ENCODE measurements at places on chromosomes 7 and 10. TPM values are rescaled to one million over a fixed set of nuclear protein-coding genes. Genes with fewer than 3 reads are reported as not detected.

- DNase-seq: no peak
Observed at GRCh38 chr10:11898372-11899066, 75.4 kb downstream of the PROSER2 start.

DNA sequence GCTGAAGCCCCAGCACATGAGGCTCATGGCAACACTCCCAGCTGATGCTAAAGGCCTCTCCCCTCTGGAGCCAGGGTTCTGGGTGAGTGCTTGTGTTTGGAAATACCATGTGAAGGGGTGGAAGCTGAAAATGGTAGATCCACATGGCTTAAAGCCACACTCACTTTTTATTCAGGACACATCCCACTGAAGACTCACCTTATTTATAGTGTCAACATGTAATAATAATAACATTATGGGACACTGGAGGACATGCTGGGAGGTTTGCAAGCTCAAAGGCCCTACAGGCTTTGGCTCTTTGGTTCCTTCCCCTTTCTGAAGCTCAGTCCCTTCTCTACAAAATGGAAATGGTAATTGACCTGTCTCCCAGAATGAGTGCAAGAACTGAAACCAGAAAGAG lies 318.0 kb downstream of the GRID1 start:
- peak; percentile 50 for DNase-seq

GRCh38 chr10:73253225-73253555 lies 746 bp upstream of the MRPS16 start:
- no peak for DNase-seq

GRCh38 chr7:41467596-41467995 lies 235.3 kb downstream of the INHBA start:
- no peak for DNase-seq

DNA sequence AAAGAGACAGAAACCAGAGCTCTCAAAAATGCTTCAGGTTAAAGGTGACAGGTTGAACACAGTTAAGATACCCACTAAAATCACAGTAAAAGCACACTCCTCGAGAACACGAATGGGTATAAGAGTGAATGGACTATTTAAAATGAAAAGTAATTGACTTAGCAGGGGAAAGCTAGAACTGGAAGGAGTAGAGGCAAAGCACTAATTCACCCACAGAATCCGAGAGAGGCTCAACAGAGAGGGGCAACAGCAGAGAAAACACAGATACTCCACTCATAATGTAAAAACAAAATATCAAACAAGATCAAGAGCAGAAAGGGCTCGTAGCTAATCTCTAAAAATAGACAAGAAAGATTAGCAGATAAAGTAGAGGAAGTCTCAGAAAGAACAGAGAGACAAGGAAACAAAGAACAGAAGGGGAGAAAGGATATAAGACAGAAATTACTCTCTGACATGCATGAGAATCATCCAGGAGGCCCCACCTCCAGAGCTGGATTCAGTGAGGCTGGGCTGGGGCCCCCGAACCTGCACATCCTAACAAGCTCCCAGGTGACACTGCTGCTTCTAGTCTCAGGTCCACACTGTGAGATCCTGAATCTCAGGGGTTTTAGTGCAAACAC lies 117.6 kb downstream of the GALNT11 start:
- DNase-seq: no peak

GRCh38 chr7:36280840-36281812 lies 108.5 kb upstream of the ANLN start:
- peak; percentile 95 for DNase-seq

- DNase-seq: no peak
Observed at GRCh38 chr10:53127686-53128085, 355.1 kb upstream of the MBL2 start.

DNA sequence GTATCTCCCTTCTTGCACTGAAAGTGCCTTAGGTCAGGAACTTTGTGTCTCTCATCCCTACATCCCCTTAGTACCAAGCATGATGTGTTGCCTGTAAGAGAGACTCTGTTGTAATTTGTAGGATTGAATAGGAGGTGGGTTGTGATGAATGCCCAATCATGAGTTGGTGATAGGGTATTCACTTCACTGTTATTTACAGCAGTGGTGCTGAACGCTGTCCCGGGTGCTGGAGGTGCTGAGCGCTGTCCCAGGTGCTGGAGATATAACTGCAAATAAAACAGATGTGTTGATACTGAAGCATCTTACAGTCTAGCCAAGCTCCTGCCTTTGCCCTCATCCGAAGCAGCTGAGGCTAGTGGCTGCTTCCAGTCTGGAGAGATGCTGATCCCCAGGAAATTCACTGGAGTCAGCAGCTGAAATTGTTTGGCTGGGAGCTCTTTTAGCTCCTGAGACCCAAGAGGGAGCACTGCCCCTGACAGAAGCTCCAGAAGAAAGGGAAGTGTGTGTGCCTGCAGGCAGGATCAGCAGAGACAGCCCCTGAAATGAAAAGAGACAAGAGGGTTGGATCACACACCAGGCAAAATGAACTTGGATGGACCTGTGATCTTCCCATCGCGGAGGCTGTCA lies 183.4 kb downstream of the SORCS3 start:
- DNase-seq: no peak

GRCh38 chr7:95723583-95724180 lies 48.7 kb upstream of the DYNC1I1 start:
- DNase-seq: no peak

DNA sequence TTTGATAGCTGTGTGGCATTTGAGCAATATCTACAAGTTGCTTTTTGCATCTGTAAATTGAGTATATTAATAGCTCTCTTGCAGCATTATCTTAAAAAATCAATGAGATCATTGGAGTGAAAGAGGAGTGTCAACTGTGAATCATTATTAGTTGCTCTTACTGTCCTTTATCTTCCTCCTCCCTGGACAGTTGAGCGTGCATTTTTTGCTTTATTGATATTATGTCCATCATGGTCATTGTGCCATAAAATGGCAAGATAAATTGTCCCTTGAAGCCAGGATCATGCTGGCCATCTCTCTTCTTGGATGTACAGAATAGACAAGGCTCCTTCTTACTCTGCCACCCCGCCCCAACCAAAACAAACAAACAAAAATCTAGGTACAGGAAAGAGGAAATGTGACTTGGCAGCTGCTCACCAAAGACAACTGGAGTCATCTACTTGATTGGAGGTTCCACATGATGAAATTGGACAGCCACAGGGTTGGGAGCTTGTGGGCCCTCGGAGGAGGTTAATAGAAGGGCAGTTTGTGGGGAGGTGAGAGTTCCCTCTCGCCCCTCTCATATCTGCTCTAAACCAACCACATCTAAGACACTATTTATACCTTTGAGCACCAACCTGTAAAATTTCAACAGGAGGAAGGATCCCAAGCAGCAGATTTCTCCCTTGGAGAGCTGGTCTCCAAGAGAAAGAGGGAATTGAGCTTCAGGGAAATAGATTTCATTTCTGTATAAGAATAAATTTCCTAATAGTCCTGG lies 252.7 kb downstream of the SKIDA1 start:
- no peak for DNase-seq

GRCh38 chr7:26200038-26200443 lies 505 bp downstream of the HNRNPA2B1 start:
- DNase-seq: peak; percentile 96

DNA sequence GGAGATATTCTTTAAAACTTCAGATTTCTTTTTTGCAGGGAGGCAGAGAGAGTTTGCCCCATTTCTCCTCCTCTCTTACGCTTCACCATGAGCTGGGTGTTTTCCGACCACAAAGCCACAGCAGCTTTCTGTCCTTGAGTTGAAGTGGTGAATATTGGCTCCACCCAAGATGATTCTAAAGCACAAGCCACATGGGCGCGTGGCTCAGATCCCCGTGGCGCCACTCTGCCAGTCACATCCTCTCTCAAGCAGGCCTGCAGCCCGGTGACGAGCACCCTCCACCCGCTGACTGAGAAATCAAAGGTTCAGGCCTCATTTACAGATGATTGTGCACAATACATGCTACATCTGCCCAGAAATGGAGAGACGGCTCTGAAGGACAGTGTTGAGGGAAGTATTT lies 27.6 kb upstream of the RNF32 start:
- no peak for DNase-seq

- DNase-seq: peak; percentile 62
Observed at GRCh38 chr10:103197174-103197573, 4.1 kb upstream of the NT5C2 start.

DNA sequence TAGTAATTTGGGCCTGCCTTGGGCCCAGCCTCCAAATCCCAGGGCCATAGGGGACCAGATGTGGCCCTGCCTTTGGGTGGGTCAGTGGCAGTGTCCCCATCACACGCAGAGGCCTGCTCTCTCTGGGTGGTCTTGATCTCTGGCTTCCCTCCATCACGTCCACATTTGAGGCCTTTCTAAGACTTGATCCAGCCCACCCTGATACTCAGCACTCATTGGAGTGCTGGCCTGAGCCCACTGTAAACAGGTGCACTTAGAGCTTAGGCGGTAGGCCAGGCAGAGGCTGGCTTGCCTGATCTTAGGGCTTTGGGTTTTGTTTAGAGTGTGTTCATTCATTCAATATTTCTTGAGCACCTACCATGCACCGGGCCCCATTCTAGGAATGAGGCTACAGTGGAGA lies 52.6 kb downstream of the TBATA start:
- no peak for DNase-seq

GRCh38 chr7:142746264-142746663 lies 3.0 kb upstream of the PRSS1 start:
- no peak for DNase-seq

DNA sequence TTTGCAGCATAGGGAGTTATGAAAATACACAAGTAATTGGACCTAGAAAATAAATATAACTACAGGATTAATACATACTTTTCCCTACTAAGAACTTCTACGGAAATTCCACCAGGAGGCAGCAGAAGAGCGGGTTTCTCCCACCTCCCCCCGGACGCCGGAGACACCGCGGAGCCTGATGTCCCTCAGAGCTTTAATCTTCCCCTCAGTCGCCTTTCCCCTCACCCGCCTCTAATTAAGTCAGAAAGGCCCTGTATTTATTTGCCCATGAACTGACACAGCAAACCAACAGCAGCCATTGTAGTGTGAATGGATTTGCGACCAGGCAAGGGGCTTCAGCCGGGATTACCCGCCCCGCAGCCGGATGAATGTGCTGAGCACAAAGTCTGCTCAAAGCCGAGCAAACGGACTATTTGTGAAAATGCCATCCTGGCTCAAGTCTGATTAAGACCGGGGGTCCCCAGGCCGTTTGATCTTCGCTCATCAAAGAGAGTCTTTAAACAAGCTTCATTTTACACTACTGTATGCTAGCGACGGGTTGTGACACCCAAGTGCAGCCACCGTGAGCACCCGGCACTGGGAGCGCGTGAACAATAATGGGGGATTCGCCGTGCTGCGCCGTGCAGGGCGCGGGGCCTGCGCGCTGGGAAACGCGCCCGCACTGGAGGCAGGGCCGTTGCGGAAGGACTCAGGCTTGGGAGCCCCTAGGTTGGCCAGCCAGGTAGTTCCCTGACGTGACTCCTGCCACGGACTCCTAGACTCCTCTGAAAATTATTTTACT lies 5.6 kb upstream of the DKK1 start:
- peak; percentile 30 for DNase-seq

GRCh38 chr10:12699781-12700556 lies 301.5 kb downstream of the CCDC3 start:
- DNase-seq: no peak

DNA sequence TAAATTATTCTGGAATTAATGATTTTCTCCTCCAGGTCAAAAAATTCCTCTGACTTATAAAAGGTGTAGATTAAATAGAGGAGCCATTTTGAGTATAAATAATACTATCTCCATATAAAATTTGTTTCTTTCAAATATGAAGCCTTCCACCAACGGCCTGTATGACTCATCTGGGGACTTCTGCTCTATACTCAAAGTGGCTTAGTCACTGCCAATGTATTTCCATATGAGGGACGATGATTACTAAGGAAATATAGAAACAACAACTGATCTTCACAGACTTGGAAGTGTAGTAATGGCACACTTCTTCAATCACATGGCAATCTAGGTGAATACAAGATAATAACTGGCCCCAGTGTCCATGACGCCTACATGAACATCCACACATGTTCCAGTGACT lies 335.6 kb upstream of the HGF start:
- no peak for DNase-seq

- no peak for DNase-seq
Observed at GRCh38 chr7:3200504-3200903, 100.5 kb upstream of the SDK1 start.

DNA sequence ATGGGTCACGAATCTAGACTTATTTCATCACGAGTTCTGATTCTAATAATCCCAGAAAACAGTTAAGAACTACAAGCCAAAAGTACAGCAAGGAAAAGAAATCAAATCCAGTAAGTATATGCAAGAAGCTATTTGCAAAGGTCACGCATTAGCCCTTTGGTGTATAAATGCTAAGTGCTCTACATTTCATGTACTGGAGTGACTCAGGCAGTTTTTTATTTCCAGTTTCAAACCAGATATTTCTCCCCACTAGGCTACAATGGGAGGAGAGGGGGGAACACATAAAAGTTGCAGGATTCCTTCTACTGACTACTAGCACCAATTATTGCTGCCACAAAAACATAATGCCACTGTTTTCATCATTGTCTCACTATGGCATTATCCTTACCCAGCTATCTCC lies 148.0 kb downstream of the NRCAM start:
- DNase-seq: no peak

DNA sequence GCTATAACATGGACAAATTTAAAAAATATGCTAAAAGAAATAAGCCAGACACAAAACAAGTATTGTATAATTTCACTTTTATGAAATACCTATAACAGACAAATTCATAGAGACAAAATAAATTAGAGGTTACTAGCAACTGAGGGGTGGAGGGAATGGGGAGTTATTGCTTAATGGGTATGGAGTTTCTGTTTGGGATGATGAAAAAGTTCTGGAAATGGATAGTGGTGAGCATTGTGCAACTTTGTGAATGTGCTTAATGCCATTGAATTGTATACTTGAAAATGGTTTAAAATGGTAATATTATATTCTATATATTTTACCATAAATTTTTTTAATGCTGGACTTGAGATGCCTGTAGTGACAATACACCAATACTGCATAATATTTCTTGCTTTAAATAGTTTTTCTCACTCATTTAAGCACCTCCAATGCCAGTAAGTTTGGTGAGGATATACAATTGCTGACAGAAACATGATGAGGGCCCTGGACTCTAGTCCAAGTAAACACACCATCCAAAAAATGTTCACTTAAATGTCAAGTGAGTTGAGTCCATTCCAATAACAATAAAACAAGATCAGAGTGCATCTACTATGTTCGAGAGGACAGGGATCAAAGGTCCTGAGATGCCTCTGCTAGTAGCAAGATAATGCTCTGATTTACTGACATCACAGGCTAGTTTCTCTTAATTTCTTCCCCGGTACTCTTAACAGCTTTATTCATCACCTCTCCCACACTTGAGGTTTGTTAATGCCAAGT lies 71.9 kb downstream of the NT5C2 start:
- no peak for DNase-seq

- no peak for DNase-seq
Observed at GRCh38 chr7:148607151-148607661, 16.6 kb downstream of the C7orf33 start.

PRPF18 gene
- 31.7 TPM for total RNA-seq

NRCAM gene
- total RNA-seq: 2.6 TPM

MRLN gene
- not detected for total RNA-seq

MORN4 gene
- total RNA-seq: 1.6 TPM

COBL gene
- total RNA-seq: 40.2 TPM

ZNF467 gene
- 6.2 TPM for total RNA-seq

SFMBT2 gene
- 1.2 TPM for total RNA-seq

MYO1G gene
- 1.1 TPM for total RNA-seq

SLC26A3 gene
- not detected for total RNA-seq
